ENCODE measurements at places on chromosomes 5 and 9. TPM values are rescaled to one million over a fixed set of nuclear protein-coding genes. Genes with fewer than 3 reads are reported as not detected.

FRMD3 gene
- total RNA-seq: 1.5 TPM

BARX1 gene
- total RNA-seq: 10.8 TPM

IFNA2 gene
- total RNA-seq: not detected

LEAP2 gene
- total RNA-seq: 0.55 TPM

SPATA31E1 gene
- not detected for total RNA-seq

KIAA0825 gene
- total RNA-seq: 0.30 TPM

ZDHHC12 gene
- total RNA-seq: 89.8 TPM

SERF1A gene
- 0.60 TPM for total RNA-seq

Measured in A549 treated with DMSO at 1 μM for 4 hours (cell line).